HT1080 (cell line): ENCODE measurements at places on chromosomes 2 and 18.

- DNase-seq: no peak
Observed at GRCh38 chr2:209721497-209721896, 50.1 kb upstream of the UNC80 start.

DNA sequence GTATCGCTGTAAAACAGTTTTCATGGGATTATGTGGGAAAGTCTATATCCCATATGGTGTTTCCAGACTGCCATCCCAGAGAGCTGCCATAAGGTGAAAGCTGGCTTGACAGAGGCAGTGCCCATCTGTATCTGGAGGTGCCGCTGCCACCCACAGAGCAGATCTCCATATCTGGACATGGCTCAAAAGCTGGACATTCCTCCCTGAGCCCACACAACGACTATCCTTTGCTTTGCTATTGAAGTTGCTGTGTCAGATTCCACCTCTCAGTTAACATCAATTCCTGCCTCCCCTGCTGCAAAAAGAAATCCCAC lies 55.2 kb downstream of the RND3 start:
- DNase-seq: no peak

DNA sequence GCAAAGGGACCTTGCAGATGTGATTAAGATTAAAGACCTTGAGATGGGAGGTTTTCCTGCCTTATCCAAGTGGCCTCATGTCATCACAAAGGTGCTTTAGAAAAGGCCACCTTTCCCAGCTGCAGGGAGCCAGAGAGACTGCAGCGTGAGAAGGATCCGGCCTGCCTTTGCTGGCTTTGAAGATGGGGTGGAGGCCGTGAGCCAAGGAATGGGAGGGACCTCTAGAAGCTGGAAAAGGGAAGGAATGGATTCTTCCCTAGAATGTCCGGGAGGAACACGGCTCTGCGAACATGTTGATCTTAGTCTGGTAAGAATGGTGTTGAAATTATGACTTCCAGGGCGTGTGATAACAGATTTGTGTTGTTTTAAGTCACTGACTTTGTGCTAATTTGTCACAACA lies 39.9 kb upstream of the CREG2 start:
- no peak for DNase-seq

- no peak for DNase-seq
Observed at GRCh38 chr18:73060666-73061288, 193.0 kb upstream of the NETO1 start.

DNA sequence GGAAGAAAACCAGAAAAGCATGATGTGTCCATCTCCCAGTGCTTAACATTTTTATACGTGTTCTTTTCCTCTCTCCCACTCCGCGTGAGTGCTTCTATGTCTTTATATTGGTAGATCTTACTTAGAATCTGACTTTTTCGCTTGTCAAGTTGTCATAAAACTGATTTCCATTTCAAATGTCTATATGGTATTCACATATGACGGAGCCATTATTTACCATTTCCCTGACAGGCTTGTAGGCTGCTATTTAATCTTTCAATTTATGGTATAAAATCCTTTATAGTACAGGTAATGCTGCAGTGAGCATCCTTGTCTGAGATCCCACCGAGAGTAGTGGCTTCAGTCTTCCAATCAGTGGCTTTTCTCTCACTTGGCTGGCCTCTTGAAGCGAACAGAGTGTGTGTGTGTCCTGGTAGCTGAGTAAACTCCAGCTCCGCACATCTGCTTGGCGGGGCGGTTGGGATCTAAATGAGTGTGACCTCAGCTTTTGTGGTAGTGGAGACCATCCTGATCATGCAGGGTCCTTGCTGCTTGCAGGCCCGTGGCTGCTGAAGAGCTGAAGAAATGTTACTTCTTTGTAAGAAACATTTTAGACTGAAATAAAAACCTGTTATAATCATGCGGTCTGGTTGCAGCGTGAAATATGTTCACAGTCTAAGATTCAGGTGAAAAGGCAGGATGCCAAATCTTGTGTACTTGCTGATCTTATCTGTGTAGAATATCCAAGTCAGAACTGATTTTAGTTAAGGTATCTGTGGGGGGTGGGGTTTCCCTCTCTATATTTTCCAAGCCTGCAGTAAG lies 40.2 kb downstream of the INPP4A start:
- no peak for DNase-seq
